Progenitor cell of endocrine pancreas (in vitro differentiated cells): ENCODE measurements at places on chromosomes 1 and 21.

- H3K27ac ChIP-seq: no peak overlapping the region
- no peak for DNase-seq
- H3K36me3 ChIP-seq: peaks cover 17% of the 10 kb centered on the region
- H3K4me1 ChIP-seq: peaks cover 23% of the 10 kb centered on the region
- H3K4me3 ChIP-seq: no peak overlapping the region
Measured at GRCh38 chr1:43570277-43570676, 39.6 kb downstream of the PTPRF start.

- H3K27ac ChIP-seq: peak overlapping the region; percentile 12
- no peak for DNase-seq
- peaks cover 22% of the 10 kb centered on the region for H3K4me1 ChIP-seq
- H3K36me3 ChIP-seq: peaks cover 4% of the 10 kb centered on the region
Measured at GRCh38 chr1:109386054-109386717, 11.5 kb downstream of the SORT1 start.

DNA sequence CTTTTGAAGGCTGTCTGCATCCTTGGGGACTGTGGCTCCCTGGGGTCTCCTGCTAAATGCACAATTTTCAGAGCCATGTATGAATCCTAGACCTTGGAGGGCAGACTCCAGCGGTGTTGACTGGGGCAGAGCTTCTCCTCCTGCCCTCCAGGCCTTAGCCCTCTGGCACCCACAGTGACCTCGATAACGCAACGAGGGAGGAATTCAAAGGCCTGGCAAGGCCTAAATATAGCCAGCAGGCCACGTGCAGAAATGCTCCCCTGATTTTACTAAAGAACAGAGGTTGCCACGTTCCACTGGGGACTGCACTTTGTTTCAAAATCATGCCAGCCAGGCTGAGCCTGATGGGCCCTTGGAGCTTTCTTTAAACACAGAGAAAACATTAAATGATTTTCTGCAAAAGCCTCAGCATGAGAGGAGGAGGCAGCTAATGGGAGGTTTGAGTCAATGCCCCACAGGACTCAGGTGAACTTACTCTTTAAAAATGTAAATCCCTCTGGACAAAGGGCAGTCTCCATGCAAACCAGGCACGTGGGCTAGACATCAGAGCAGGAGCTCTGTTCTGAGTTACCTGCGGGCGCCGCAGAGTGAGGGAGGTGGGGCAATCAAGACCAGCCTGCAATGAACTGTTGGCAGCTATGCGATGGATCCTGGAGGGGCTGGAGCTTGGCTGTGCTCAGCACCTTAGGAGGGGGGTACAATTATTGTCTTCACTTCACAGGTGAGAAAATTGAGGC, 28.0 kb downstream of the GRIK3 start:
- no peak for DNase-seq
- no peaks in the 10 kb centered on the region for H3K36me3 ChIP-seq
- peaks cover 34% of the 10 kb centered on the region for H3K27me3 ChIP-seq
- no peak overlapping the region for H3K27ac ChIP-seq

DNA sequence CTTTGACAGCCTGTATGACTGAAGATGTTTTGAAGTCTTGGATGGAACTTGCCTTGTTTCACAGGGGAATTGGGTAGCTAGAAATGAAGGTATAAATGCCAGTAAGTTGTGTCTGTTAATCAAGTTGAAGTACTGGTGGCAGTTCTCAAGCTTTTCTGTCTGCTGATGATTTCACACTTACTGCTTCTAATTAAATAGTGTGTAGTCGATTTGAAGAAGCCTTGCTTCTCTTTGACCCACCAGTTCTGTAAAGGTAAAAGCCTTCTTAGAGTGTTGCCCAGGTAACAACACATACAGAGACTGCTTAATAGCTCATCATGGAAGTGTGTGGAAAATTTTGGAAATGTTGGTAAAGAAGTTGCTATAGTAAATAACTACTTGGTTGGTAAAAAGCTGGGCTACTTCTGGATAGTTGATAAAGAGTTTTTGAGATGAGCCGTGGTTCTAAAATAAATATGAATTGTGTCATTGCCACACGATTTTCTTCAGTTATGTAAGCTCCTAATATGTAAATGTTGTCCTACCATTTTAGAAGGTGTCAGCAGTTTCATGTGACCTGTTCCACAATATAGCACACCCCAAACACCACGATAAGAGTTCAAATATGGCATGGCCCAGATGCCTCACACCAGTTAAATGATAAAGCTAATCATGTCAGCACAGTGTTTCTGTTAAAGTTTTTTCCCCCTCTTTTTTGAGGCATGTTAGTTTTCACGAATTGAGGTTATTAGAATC, 7.4 kb downstream of the RABGAP1L start:
- H3K4me1 ChIP-seq: peaks cover 7% of the 10 kb centered on the region
- no peak for DNase-seq
- no peak overlapping the region for H3K4me3 ChIP-seq
- no peaks in the 10 kb centered on the region for H3K27me3 ChIP-seq

GRCh38 chr1:190754666-190755065, 277.0 kb upstream of the BRINP3 start:
- DNase-seq: no peak
- H3K27ac ChIP-seq: no peak overlapping the region
- no peak overlapping the region for H3K4me3 ChIP-seq
- H3K36me3 ChIP-seq: no peaks in the 10 kb centered on the region
- H3K27me3 ChIP-seq: no peaks in the 10 kb centered on the region

- H3K27me3 ChIP-seq: no peaks in the 10 kb centered on the region
- no peak overlapping the region for H3K4me3 ChIP-seq
- no peak overlapping the region for H3K27ac ChIP-seq
- DNase-seq: no peak
- H3K4me1 ChIP-seq: no peaks in the 10 kb centered on the region
Measured at GRCh38 chr1:6811583-6811982, 26.3 kb downstream of the CAMTA1 start.

DNA sequence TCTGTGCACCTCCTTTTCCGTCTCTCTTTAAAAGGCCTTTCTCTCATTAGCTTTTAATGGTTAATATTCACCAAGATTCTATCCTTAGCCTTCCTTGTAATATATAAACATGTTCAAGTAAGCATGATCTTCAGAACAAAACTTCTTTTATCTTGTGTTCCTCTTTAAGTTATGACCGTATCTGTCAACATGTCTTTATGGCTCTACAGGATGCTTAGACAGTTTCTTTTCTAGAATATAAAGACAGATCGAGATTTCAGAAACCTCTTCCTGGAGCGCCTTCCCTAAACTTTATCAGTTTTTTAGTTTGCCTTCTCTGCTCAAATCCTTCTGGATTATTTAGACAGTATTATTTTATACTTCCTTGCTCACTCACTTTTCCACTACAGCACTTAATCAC, 7.2 kb downstream of the RO60 start:
- no peak for DNase-seq
- no peaks in the 10 kb centered on the region for H3K27me3 ChIP-seq
- no peaks in the 10 kb centered on the region for H3K4me1 ChIP-seq
- no peak overlapping the region for H3K27ac ChIP-seq

DNA sequence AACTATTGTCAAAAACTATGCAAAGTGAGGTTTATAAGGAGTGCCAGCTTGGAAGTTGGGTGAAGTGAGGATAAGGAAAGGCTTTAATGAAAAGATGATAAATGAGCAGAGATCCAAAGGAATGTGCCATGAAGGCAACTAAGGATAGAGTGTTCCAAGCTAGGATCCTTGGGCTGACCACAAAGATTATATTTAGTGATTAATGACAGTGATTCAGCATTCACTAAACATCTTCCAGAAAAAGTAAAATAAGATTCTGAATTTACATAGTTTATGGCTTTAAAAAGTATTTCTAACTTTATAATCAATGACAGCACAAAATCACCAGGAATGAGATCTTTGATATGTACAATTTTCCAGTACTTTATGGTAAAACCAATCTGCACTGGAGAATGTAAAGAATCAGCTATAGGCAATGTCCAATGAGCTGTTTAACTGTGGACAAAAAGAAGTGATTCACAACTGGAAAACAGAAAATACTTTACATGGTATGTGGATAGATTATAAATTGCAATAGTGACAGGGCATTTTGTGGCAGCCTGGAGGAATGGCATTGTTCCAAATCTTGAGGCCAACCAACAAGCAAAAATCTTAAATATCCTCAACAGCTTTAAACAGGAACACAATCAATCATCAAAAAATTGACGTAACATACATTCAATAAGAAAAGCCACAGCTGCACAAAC, 91.2 kb upstream of the KCTD3 start:
- H3K27ac ChIP-seq: no peak overlapping the region
- H3K36me3 ChIP-seq: no peaks in the 10 kb centered on the region
- no peak overlapping the region for H3K4me3 ChIP-seq
- H3K27me3 ChIP-seq: no peaks in the 10 kb centered on the region
- no peaks in the 10 kb centered on the region for H3K4me1 ChIP-seq
- no peak for DNase-seq

DNA sequence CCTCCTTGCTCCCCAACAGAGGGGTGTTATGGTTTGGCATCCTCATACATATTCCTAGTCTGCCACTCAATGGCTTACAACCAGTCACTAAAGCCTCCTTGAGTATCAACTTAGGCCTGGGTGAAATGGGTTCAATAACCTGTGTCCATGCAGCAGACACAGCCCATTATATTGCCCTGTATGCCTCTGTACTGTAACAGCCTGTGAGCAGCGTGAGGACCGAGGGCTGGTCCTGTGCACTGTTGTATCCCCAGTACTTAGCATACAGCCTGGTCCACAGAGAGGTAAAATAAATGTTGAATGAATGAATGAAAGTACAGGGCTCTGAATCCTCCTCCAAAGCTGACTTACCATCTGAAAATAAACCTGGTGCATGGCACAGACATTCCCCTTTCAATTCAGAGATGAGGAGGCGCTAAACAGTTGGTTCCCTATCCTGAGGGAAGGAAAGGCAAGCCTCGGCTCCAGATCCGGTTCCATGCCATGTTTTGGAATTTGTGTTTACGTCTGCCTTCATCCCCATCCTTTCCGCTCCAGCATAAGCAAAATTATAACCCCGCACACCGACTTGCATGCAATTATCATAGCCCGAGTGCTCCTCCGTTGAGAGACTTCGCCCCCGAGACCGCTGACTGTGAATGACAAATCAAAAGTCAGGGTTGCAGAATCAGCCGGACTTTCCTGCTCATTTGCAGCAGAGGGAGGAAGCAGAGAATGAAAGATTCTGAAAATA, 45.0 kb upstream of the DNAJC6 start:
- no peak for DNase-seq
- H3K4me3 ChIP-seq: peak overlapping the region; percentile 54
- H3K4me1 ChIP-seq: peaks cover 14% of the 10 kb centered on the region
- peak overlapping the region; percentile 17 for H3K27ac ChIP-seq

GRCh38 chr1:150225546-150225945, 10.4 kb downstream of the ANP32E start:
- no peak for DNase-seq
- peaks cover 28% of the 10 kb centered on the region for H3K36me3 ChIP-seq
- no peak overlapping the region for H3K27ac ChIP-seq
- H3K4me1 ChIP-seq: no peaks in the 10 kb centered on the region
- no peak overlapping the region for H3K4me3 ChIP-seq

- H3K27me3 ChIP-seq: peaks cover 2% of the 10 kb centered on the region
- H3K4me3 ChIP-seq: no peak overlapping the region
- H3K36me3 ChIP-seq: no peaks in the 10 kb centered on the region
- H3K4me1 ChIP-seq: no peaks in the 10 kb centered on the region
- no peak for DNase-seq
Measured at GRCh38 chr1:92975551-92976232, 14.4 kb upstream of the DIPK1A start.

- no peaks in the 10 kb centered on the region for H3K4me1 ChIP-seq
- H3K27me3 ChIP-seq: no peaks in the 10 kb centered on the region
- H3K4me3 ChIP-seq: no peak overlapping the region
- no peak overlapping the region for H3K27ac ChIP-seq
Measured at GRCh38 chr1:17633654-17634053, 94.2 kb downstream of the ARHGEF10L start.

- peaks cover 4% of the 10 kb centered on the region for H3K4me1 ChIP-seq
- H3K36me3 ChIP-seq: peaks cover 1% of the 10 kb centered on the region
- no peak for DNase-seq
- H3K27ac ChIP-seq: no peak overlapping the region
Measured at GRCh38 chr1:186838380-186839040, 9.8 kb downstream of the PLA2G4A start.

- no peak overlapping the region for H3K4me3 ChIP-seq
- no peak overlapping the region for H3K27ac ChIP-seq
Measured at GRCh38 chr1:188170411-188170810, 1341.7 kb downstream of the PLA2G4A start.

GRCh38 chr1:166170726-166171125, 3.9 kb upstream of the FAM78B start:
- no peaks in the 10 kb centered on the region for H3K36me3 ChIP-seq
- no peak for DNase-seq
- peaks cover 8% of the 10 kb centered on the region for H3K4me1 ChIP-seq
- no peak overlapping the region for H3K27ac ChIP-seq

- peaks cover 7% of the 10 kb centered on the region for H3K36me3 ChIP-seq
- H3K4me1 ChIP-seq: peaks cover 6% of the 10 kb centered on the region
- DNase-seq: no peak
- H3K27me3 ChIP-seq: no peaks in the 10 kb centered on the region
- H3K27ac ChIP-seq: peak overlapping the region; percentile 52
Measured at GRCh38 chr1:22119626-22120468, 23.1 kb downstream of the WNT4 start.

GRCh38 chr21:30349572-30349971, 1.2 kb upstream of the KRTAP23-1 start:
- H3K36me3 ChIP-seq: peaks cover 3% of the 10 kb centered on the region
- DNase-seq: no peak
- H3K27ac ChIP-seq: no peak overlapping the region
- H3K27me3 ChIP-seq: no peaks in the 10 kb centered on the region

DNA sequence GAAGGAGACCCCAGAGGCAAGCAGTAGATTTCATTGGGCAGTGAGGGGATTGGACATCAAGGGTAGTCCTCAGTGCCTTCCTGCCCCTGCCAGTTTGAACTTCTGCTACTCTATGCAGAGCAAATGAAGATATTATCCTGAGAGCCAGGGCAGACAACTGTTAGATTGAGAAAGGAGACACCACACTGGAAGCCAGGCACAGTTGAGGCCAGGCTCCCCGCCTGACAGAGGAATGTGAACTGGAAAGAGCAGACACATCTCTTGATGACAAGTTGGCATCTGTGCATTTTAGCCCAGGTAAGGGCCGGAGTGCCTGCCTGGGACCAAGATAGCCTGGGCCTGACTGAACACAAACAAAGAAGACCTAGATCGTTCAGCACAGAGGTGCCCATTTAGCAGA, 16.0 kb downstream of the SH3BGR start:
- H3K4me3 ChIP-seq: no peak overlapping the region
- no peaks in the 10 kb centered on the region for H3K36me3 ChIP-seq
- no peaks in the 10 kb centered on the region for H3K27me3 ChIP-seq

DNA sequence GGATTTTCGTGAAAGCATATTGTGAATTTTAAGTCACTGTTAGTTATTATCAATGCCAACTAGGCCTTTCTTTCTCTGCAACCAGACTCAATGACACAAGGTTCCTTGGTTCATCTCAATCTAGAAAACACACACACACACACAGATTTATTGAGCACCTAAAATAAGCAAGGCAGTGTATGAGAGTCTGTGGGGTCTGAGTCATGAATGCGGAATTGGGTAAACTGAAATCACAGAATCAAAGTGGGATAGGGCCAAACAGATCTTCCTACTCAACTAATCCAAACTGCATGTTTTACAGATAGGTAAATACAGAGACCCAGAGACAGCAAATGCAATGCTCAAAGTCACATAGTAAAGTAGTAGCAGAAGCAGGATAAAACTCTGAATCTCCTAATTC, 48.5 kb upstream of the NRDC start:
- peaks cover 5% of the 10 kb centered on the region for H3K36me3 ChIP-seq
- no peaks in the 10 kb centered on the region for H3K27me3 ChIP-seq
- H3K4me3 ChIP-seq: no peak overlapping the region
- peaks cover 3% of the 10 kb centered on the region for H3K4me1 ChIP-seq
- H3K27ac ChIP-seq: no peak overlapping the region
- DNase-seq: no peak
